Stimulated activated CD8-positive, alpha-beta memory T cell treated with anti-CD3 and anti-CD28 coated beads, Interleukin-4, amount 100 ng/mL, for 4 hours (primary cell): ENCODE measurements at places on chromosomes 6 and 20.

- no peak for DNase-seq
Measured at GRCh38 chr20:23079016-23079351, 7.1 kb downstream of the CD93 start.

DNA sequence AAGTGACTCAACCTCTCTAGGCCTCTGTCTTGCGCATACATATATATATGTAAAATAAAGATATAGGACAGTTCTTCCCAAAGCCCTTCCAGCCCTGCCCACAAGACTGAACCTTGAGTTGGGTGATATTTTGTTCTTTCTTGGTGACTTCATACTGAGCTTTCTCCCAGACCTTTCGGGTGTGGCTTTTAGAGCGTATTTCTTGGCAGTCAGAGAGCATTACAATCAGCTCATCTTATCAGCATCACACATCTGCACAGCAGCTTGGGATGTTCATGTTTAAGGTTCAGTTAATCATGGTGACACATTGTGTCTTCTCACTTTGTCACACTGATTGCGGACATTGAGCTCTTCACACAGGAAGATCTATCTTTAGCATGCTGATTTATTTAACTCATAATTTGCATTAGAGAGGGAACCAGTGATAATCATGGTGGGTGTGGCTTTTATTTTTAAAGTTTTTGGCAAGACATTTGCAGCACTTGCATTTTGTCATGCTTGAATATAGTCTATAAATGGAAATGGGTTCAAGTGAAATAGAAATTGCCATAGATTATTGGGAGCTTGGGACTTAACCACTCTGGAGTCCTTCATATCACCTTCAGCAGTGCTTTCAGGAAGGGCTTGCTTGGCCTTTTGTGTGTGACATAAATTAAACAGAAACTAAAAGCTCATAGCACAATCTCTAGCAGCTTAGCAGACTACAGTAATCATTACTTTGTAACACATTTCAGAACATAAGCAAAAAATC, 8.3 kb downstream of the KIF3B start:
- no peak for DNase-seq

- no peak for DNase-seq
Measured at GRCh38 chr6:29967379-29968010, 25.2 kb downstream of the HLA-A start.

GRCh38 chr6:39821742-39822532, 29.8 kb downstream of the DAAM2 start:
- DNase-seq: no peak

- peak; percentile 39 for DNase-seq
Measured at GRCh38 chr20:63580796-63581461, 6.9 kb upstream of the HELZ2 start.

DNA sequence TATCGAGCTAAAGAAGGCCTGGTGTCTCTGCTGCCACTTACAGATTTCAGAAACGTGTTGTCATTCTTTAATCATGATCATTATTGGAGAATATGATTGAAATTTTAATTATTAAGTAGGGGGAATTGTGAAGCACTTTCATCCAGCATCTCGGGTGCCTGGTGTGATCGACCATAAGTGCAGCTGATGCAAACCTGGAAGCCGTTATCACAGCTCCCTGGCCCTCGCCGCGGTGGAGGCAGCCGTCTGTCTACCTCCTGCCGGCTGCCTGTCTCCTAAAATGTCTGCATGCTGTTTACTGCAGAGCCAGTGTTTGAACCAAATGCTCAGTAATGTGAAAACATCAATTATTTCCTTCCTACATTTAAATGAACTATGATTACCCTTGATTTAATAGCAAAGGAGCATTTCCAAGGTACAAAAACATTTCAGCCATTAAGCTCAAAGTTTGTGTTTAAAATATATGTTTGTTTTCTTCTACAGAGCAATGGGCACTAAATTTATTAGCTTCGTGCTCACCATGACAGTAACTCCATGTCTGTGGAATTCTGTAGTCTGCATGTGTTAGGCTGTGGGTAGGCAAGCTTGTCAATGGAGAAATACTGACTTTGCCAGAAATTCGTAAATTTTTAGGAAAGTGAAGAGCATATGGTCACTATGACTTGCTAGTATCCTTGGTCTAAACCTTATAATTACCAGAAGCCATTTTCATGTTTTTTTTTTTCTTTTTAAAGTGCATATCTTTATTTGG, 184.5 kb upstream of the AGPAT4 start:
- DNase-seq: no peak

DNA sequence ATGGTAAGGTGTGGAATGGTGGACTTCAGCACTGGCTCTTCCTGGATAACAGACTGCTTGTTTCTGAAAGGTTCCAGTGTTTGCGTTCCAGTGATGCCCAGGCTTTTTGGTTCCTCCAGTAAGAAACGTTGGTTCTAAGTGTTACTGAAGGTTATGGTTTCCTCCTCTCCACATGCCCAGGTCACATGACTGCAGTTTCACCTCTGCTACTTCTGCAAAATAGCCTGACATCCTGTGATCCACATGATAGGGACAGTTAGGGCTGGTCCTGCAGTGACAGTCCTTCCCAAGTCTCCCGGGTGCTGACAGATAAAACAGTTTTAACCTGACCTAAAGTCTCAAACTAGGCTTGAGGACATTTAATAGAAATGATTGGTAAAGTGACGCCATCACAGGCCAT, 132.2 kb upstream of the CST7 start:
- no peak for DNase-seq

DNA sequence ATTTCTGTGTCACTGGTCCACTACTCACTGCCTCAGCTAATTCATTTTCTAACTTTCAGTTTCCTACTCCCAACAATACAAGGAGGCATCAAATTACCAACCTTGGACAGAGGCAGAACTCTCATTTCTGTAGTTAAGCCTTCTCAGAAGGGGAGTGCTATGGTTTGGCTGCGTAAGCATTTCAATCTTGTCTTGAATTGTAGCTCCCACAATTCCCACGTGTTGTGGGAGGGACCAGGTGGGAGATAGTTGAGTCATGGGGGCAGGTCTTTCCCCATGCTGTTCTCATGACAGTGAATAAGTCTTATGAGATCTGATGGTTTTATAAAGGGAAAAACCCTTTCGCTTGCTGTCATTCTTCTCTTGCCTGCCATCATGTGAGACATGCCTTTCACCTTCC, 22.9 kb downstream of the HLA-DRA start:
- no peak for DNase-seq

- DNase-seq: no peak
Measured at GRCh38 chr6:82118150-82118562, 129.4 kb downstream of the IBTK start.

DNA sequence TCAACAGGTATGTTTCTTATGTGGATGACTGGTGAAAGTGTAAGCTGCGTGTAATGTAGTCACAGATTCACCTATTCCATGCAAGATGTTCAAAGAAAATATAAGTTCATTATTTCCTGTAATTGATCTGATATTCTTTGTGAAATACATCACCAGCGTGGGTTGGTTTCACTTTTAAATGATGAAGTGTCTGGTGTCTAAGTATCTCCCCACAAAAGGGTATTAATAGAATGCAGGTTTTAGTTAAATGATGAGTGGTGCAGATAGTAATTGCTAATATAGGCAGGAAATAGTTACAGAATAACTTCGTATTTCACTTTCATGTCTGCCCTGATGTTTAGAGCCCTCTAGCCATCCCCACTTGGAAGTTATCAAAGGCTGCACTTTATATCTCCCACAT, 22.2 kb downstream of the PGBD1 start:
- DNase-seq: no peak

DNA sequence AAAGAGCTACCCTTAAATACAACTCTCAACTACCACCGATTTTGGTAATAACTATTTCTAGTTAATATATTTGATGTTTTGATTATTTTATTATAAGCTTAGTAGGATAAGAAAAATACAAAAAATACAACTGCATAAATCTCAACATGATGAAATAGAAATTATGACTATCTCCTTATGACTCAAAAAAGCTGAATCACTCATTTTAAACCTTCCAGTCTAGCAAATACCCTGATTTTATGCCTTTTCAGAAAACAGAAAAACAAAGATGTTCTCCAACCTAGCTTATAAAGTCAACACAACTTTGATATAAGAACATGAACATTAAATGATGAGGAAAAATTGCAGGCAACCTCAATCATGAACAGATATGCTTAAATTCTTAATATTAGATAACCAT, 40.2 kb upstream of the DSE start:
- DNase-seq: no peak

GRCh38 chr6:128107682-128108081, 206.8 kb upstream of the THEMIS start:
- DNase-seq: no peak

DNA sequence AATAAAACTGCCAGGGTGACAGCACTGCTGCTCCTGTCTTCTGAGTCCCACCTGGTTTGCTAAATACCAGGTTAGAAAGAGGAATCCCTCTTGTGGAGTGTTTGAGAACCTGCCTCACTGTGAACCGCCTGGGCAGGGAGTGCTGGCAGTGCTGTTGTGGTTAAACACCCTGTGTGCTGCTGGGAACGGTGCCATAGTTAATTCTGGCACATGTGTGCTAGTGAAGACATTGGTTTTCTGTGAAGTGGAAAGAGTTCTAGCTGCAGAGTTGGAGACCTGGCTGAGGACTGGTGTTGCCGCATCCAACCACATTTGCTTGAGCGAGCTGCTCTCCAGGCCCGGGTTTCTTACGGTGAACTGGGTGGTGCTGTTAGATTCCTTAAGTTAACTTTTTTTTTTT, 72.7 kb downstream of the IGF2R start:
- DNase-seq: no peak

GRCh38 chr20:49995586-49995985, 12.8 kb downstream of the SNAI1 start:
- no peak for DNase-seq
